ENCODE measurements at places on chromosomes 11 and 22.

DNA sequence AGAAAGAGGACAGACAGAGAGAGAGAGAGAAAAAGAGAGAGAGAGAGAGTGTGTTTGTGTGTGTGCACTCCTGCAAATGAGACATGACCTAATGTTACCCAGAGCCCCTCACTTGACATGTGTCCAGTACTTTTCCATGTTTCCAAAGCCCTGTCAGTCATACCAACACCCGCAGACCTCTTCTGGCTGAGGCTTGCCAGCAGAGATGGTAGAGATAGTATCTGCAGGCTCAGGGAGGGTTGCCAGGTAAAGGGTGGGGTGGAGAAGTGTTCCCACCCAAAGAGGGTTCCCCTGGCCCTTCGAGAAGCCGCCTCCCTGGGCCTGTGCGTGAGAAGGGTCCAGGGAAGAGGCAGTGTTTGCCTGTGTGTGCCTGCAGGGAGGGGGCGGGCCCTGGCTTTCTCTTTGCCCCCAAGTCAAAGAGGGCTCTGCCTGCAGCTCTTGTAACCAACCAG, 40.7 kb downstream of the POU2F3 start:
- no peak for DNase-seq

- no peak for DNase-seq
Observed at GRCh38 chr11:1228101-1228821, 5.4 kb downstream of the MUC5B start.

DNA sequence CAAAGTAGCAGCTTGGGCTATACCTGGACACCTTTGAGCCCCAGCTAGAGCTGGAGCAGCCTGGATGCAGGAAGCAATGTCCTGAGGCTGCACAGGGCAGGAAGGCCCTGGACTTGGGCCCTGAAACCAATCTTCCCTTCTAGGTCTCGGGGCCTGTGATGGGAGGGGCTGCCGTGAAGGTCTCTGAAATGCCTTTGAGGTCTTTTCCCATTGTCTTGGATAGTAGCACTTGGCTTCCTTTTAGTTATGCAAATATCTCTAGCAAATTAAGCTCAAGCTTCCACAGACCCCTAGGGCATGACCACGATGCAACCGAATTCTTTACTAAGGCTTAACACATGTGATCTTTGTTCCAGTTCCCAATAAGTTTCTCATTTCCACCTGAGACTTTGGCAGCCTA, 40.0 kb downstream of the LINC01488 start:
- no peak for DNase-seq

DNA sequence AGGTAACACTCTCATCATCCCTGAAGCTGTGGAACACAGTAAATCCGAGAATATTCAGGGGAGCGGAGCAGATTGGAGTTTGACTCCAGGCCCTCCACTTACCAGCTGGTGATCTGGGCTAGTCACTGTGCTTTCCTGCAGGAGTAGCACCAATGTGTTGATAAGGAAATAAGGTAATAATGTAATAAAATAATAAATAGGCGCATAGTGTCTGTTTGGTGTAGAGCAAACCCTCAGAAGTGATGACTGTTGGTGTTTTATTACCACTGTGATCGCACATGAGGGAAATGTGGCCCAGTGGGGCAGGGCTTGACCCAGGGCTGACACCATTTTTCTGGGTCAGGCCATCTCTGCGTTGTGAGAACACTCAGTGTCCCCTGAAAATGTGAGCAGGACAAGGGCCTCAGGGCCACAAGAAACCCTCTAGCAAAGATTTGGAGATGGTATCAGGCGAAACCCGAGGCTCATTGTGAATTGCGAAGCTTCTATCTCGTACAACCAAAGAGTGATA, 563.9 kb upstream of the B3GAT1 start:
- DNase-seq: no peak

DNA sequence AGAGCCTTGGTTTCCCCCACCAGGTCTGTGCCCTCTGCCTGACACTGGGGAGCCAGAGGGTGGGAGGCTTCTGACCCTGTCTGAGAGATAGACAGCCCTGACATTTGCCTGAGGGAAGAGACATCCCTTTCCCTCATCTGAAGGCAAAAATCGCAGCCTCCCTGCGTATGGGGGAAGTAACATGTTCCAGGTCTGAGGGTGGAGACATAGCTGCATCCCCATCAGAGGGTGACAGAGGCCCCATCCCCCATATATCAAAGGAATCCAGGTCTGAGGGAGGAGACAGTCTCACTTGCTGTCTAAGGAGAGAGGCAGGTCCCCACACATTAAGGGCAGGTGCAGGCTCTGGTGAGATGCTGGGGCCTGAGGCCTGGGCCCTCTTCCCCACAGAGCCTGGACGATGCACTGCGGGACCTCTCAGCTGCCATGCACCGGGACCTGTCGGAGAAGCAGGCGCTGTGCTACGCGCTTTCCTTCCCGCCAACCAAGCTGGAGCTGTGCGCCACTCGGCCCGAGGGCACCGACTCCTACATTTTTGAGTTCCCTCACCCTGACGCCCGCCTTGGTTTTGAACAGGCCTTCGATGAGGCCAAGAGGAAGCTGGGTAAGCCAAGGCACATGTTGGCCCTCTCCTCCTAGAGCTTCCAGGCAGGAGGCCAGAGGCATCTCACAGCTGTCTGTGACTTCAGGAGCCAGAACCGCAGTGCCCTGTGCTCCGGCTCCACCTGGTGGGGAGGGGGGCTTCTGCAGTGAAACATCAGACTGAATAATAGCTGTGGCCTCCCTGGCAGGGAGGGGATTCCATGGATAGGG, 16.1 kb upstream of the RELT start:
- no peak for DNase-seq

DNA sequence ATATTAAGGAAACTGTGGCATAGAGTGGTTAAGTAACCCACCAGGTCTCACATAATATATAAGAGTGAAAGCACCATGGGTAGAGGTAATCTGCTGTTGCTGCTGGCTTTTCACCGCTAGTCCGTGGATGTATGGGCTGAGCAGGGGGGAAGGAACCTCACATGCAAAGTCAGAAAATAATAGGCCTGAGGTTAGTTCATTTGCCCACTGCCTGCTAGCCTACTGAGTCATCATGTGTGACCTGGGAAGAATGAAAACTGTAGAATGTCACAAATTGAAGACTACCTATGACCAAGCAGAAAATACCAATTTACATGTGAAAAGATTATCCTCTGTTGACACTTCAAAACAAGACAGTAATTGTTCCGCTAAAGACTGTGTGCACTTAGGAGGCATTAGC, 560.1 kb upstream of the FAT3 start:
- peak; percentile 7 for DNase-seq

GRCh38 chr11:121300313-121300971, 7.9 kb downstream of the SC5D start:
- no peak for DNase-seq

DNA sequence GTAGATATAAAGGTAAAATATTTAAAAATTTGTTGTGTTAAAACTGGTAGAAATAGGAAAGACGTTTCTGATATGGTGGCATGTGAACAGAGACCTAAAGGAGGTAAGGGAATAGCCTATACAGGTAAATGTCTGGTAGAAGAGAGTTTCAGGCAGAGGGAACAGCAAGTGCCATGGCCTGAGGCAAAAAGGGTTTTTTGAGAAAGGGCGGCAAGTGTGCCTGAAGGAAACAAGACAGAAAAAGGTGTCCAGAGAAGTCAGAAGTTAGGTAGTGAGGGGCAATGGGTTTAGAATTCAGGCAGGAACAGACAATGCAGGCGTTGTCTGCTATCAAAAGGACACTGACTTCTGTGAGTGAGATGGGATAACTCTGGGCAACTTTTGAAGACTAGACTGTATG, 339.7 kb downstream of the DYNC2H1 start:
- DNase-seq: no peak

GRCh38 chr11:76626921-76627401, 43.6 kb downstream of the LRRC32 start:
- DNase-seq: peak; percentile 91

DNA sequence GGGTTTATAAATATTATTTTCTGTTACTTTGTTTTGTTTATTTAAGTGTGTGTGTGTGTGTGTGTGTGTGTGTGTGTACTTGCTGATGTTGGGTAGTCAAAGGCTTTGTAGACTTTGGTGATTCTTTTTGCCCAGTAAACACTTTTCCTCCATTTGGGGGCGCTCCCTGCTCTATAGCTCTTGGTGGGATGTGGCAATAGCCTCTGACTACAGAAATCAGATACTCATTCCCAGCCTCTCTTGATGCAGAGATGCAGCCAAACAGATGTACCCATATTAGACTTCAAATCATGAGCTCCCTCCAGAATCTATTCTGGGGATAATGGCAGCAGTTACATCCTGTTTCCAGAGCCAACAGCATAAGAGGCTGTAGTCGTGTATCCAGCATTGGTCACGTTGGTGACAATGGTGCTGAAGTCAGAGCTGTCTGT, 33.4 kb upstream of the APOL5 start:
- no peak for DNase-seq

- DNase-seq: no peak
Observed at GRCh38 chr11:32113200-32113919, 22.5 kb downstream of the RCN1 start.

DNA sequence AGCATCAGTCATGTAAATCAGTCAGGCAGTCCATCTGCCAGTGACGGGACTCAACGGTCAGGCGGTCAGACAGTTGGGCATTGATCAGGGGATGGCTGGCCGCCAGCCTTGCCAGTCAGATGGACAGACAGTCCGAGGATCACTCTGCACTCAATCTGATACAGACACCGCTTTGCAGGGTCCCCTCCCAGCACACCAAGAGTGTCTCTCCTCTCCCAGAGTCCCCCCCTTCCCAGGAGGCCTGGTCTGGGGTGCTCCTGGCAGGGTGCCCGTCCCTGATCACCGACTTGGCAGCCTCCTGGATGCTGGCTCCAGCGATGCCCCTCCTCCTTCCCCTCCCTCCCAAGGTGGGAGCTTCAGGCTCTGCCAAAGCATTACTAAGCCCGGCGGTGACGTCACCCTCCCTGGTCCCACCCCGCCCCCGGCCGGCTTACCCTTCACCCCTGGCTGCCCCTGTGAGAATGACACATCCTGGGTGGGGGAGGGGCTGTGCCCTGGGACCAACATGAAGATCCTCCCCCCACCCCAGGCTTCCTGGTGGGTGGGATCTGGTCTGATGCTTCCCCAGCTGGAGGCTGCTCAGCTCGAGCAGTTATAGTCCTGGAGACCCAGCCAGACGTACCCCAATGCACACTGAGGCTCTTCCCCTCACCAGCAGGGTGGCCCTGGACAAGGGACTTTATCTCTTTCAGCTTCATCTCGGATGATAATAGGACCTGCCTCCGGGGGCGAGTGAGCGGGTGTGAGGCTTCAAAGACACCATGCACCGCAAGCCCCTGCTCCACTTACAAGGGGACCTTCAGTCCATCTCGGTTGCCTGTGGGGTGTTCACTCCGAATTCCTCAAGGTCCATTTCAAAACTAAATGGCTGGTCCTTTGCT, 69.2 kb downstream of the CD82 start:
- peak; percentile 48 for DNase-seq

- no peak for DNase-seq
Observed at GRCh38 chr11:100941033-100941432, 188.6 kb downstream of the PGR start.

DNA sequence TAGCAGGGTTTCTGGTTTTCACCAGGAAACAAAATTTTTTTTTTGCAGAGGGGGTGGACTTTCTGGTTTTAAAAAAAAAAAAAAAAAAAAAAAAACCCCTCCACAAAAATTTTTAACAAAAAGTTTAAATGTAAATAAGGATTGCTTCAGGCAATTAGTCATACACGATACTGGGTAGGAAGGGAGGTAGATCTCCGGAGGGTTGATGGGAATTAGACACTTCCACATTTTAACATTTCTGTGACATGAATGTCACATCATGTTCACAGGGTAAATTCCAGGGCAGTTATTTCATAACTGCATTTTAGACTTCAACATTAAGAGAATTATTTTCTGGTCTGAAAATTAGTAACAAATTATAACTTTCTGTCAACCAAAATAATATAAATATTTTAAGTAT, 15.9 kb downstream of the NUP98 start:
- no peak for DNase-seq

DNA sequence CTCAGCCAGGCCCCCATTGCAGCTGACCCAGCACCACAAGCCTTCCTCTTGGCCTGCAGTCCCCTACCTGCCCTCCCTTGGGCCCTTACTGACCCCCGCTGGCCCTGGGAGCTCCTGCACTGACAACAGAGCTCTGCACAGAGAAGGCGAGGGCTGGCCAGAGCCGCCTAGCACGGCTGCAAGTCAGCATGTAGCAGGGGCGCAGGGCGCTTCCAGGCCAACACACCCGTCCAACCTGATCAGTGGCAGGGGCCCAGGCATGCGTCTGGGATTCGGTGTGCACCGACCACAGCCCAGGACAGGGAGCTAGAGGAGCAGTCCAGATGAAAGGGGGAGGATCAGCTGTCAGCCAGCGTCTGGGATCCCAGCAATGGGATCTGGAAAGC, 7.6 kb downstream of the WNT7B start:
- DNase-seq: no peak

GRCh38 chr22:48340727-48341709, 1486.7 kb downstream of the BRD1 start:
- DNase-seq: no peak

GRCh38 chr11:70505761-70506657, 107.7 kb downstream of the CTTN start:
- no peak for DNase-seq

GRCh38 chr11:64060861-64061444, 25.2 kb downstream of the FLRT1 start:
- DNase-seq: no peak

DNA sequence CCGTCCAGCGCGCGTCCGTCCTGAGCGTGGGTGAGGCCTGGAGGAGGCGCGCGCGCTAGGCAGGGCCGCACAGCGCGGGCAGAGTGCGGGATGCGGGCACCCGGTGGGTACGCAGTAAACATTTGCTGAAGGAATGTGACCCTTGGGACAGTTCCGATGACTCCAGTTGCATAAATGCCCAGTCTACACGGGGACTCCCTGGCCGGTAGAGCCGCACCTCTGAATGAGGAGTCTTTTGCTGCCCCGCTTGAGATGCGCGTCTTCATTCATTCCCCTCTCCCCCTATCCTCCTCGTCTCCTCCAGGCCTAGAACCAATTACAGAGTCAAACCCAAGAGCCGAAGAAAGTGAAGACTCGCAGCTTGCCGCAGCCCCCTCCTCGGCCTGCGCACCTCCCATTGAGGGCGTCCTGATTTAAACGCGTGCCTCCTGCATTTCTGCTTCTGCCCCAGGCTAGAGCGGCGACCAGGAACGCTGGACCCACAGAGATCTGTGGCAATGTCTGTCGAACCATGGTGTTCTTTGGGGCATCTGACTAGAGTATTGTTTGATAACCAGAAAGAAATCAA, 729 bp upstream of the CHKB start:
- DNase-seq: no peak

GRCh38 chr11:130434521-130435223, 6.3 kb upstream of the ADAMTS8 start:
- DNase-seq: peak; percentile 81

GRCh38 chr22:20256551-20257211, 11.4 kb downstream of the RTN4R start:
- DNase-seq: no peak

GRCh38 chr22:50528682-50529415, 963 bp downstream of the TYMP start:
- DNase-seq: no peak

Data from SW480 (cell line).